Uterus (tissue), 4 donors: ENCODE measurements at places on chromosomes 1 and 21.
A peak's percentile ranks its signal among the peaks of the same experiment; 100 is the strongest.

- H3K36me3 ChIP-seq = no peaks in the 10 kb centered on the region
- H3K4me3 ChIP-seq = no peak overlapping the region
- no peak for DNase-seq
These were observed 24.4 kb upstream of the HUNK start for GRCh38 chr21:31848326-31848985.

GRCh38 chr1:78919150-78919549 lies 87.4 kb downstream of the ADGRL4 start:
- no peaks in the 10 kb centered on the region for H3K27me3 ChIP-seq
- no peak for DNase-seq
- H3K4me1 ChIP-seq = no peaks in the 10 kb centered on the region

DNA sequence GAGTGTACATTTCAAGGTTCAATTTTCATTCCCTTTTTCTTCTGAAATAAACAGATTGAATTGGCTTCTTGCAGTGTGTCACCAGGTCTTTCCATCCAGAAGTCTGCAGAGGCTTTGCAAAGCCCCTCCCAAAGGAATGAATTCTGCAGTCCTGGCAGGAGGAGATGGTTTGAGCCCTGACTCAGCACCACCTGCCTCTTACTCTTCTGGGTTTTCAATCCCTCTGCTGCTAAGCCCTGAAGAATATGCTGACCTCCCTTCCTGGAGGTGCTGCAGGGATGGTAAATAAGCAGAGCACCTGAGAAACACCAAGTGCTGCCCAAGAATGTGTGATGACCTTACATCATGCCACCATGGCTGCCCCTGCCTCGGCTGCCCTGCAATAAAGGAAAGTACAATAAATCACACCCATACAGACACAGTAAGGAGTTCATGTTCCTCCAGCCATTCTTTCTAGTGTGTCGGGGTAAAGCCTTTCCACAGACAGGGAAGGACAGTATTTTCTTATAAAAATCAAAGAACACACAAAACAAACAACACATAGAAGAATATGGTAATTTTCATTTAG lies 209.2 kb downstream of the ZNF326 start:
- H3K36me3 ChIP-seq = no peaks in the 10 kb centered on the region
- no peak overlapping the region for H3K27ac ChIP-seq
- no peaks in the 10 kb centered on the region for H3K27me3 ChIP-seq
- no peak for DNase-seq
- no peak overlapping the region for H3K4me3 ChIP-seq

DNA sequence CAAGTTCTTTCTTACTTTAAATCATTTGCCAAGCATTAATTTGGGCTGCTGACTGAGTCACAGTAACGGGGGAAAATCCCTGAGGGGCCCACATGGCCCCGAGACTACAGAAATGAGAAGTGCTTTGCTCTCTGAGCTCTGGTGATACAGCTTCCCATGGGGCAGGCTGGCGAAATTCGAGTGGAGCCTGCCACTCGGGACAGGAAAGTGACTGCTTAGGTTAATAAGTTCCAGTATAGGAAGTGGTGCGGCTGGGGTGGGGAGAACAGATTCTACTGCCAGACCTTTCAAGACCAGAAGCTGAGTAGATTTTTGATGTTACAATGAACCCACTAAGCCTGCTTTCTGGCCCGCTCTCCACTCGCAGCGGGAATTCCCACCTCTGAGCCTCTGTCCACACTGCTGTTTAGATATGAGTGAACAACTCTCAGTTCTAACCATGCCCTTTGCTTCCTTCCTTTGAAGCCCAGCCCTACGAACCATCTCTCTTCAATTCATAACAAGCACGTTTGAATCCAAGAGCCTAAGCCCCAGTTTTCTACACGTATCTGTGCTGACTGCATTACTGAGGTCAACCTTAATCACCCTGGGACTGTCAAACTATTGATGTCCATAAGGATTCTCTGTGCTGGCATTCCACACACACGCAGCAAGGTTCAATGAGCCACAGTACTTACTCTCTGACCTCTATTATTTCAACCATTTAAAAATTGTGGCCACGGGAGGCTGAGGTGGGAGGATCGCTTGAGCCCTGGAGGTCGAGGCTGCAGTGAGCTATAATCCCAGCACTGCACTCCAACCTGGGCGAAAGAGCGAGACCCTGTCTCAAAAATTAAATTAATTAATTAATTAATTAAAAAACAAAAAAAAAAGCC lies 9.6 kb downstream of the ZBTB17 start:
- H3K4me1 ChIP-seq = no peaks in the 10 kb centered on the region
- no peak for DNase-seq
- H3K27ac ChIP-seq = peak overlapping the region; percentile 53
- H3K4me3 ChIP-seq = no peak overlapping the region
- H3K27me3 ChIP-seq = no peaks in the 10 kb centered on the region

GRCh38 chr1:200398373-200398772 lies 11.5 kb downstream of the ZNF281 start:
- H3K4me3 ChIP-seq = no peak overlapping the region
- H3K27ac ChIP-seq = no peak overlapping the region
- peaks cover under 1% of the 10 kb centered on the region for H3K4me1 ChIP-seq
- H3K36me3 ChIP-seq = no peaks in the 10 kb centered on the region
- DNase-seq = no peak
- H3K27me3 ChIP-seq = no peaks in the 10 kb centered on the region

GRCh38 chr1:48216941-48217340 lies 5.6 kb upstream of the SLC5A9 start:
- no peak overlapping the region for H3K4me3 ChIP-seq
- H3K27me3 ChIP-seq = no peaks in the 10 kb centered on the region
- H3K4me1 ChIP-seq = no peaks in the 10 kb centered on the region
- no peak overlapping the region for H3K27ac ChIP-seq

- peak; percentile 23 for DNase-seq
- H3K4me1 ChIP-seq = no peaks in the 10 kb centered on the region
- H3K27ac ChIP-seq = no peak overlapping the region
- no peaks in the 10 kb centered on the region for H3K36me3 ChIP-seq
These were observed 23.9 kb downstream of the COL6A1 start for GRCh38 chr21:46005481-46005881.

GRCh38 chr1:89941110-89941766 lies 53.7 kb upstream of the ZNF326 start:
- H3K27ac ChIP-seq = no peak overlapping the region
- H3K36me3 ChIP-seq = no peaks in the 10 kb centered on the region
- H3K27me3 ChIP-seq = no peaks in the 10 kb centered on the region
- DNase-seq = no peak
- H3K4me3 ChIP-seq = no peak overlapping the region

DNA sequence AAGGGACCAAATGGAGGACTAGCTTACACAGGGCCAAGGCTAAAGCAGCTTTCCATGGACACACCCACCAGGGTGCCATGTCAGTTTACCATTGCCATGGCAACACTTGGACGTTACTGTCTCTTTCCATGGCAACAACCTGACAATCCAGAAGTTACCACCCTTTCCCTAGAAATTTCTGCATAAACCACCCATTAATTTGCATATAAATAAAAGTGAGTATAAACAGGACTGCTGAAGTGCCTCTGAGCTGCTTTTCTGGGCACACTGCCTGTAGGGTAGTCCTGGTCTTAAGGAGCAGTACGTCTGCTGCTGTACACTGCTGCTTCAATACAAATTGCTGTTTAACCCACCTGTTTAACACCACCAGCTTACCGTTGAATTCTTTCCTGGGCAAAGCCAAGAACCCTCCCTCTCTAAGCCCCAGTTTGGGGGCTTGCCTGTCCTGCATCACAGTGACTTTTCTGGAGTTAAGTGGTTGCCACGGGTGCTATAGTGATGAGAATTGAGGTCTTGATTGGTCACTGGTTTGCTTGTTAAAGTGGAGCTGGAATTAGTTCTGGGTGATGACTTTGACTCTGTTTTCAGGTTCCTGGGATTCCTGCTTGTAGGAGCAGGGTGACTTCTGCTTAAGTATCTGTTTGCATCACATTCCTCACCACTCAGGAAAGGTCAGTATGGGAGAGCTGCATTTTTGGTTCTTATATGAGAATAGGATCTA lies 83.2 kb downstream of the CLDN17 start:
- DNase-seq = no peak
- no peak overlapping the region for H3K4me3 ChIP-seq
- H3K27me3 ChIP-seq = no peaks in the 10 kb centered on the region
- no peaks in the 10 kb centered on the region for H3K36me3 ChIP-seq

GRCh38 chr1:77313491-77313890 lies 31.7 kb downstream of the AK5 start:
- no peaks in the 10 kb centered on the region for H3K36me3 ChIP-seq
- no peak for DNase-seq
- no peaks in the 10 kb centered on the region for H3K4me1 ChIP-seq

DNA sequence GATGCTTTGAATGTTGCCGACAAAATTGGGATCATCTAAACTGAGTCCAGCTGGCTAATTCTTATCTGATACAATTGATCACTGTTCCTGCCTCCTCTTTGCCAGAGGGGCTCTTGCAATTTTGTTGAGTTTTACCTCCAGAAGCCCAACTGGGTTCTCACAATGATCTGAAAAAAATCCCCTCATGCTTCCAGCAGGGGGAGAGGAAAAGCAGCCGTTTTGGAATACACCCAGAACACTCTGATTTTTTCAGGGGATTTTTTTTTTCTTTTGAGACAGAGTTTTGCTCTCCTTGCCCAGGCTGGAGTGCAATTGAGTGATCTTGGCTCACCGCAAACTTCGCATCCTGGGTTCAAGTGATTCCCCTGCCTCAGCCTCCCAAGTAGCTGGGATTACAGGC lies 13.9 kb upstream of the RERE start:
- no peak overlapping the region for H3K27ac ChIP-seq
- no peaks in the 10 kb centered on the region for H3K36me3 ChIP-seq
- DNase-seq = no peak
- H3K27me3 ChIP-seq = no peaks in the 10 kb centered on the region

DNA sequence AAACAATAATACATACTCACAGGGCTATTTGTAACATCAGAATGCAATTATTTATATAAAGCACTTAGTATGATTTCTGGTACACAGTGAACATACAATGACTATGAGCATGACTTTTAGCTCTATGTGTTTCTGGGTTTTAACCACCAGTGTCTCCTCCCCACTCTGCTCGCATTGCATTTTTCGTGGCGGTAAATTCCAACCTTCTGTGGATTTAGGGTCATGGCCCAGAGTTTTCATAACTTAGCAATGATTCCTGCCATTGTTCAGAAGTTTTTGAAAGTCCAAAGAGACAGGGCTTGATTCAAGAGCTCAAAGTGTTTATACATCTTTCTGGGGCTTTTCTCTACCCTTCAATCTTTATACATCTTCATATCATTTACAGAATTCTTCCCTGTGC lies 191.3 kb downstream of the BACH1 start:
- H3K27ac ChIP-seq = no peak overlapping the region
- no peaks in the 10 kb centered on the region for H3K27me3 ChIP-seq
- no peak for DNase-seq
- H3K36me3 ChIP-seq = no peaks in the 10 kb centered on the region
- H3K4me1 ChIP-seq = no peaks in the 10 kb centered on the region
